ENCODE measurements at places on chromosomes 2 and 18. TPM values are rescaled to one million over a fixed set of nuclear protein-coding genes. Genes with fewer than 3 reads are reported as not detected.
A peak's percentile ranks its signal among the peaks of the same experiment; 100 is the strongest.

DNA sequence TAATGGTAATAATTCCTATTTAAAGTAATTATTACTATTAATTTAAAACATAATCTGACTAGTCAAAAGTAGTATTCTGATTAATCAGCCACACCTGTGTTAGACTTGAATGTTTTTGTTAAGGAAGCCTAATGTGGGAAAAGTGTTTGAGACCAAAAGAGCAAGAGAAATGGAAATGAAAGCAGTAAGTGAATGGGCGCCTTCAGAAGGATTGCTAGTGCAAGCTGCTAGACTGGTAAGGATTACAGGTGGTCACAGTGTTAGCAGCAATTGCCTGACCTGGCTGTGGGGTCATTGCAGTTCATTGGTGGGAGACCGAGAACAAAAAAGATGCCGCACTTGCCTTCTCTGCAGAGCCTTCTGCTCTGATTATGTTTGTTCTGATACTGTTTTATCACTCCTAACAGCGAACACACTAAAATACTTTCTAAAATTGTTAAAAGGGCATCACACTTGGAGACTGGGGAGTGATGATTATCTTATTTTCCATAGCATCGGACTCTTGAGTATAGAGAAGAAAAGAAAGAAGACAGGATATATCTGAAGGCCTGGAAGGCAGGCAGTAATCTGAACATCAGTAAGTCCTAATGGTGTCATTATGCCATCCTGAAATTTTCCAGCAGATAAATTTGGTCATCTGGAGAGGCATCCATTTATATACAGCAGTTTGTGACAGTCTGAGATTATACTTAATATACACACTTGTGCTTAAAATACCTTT lies 5.8 kb downstream of the SOCS6 start:
- H3K27ac ChIP-seq = no peak overlapping the region
- H3K4me1 ChIP-seq = peaks cover 46% of the 10 kb centered on the region
- no peaks in the 10 kb centered on the region for H3K27me3 ChIP-seq
- DNase-seq = no peak

DNER gene
- not detected for polyA plus RNA-seq

GRCh38 chr18:69982417-69982816 lies 34.7 kb upstream of the CD226 start:
- no peak overlapping the region for H3K4me3 ChIP-seq
- peaks cover 4% of the 10 kb centered on the region for H3K4me1 ChIP-seq
- DNase-seq = no peak
- no peaks in the 10 kb centered on the region for H3K27me3 ChIP-seq

GRCh38 chr2:141856215-141856919 lies 274.4 kb downstream of the LRP1B start:
- H3K27me3 ChIP-seq = no peaks in the 10 kb centered on the region
- no peak overlapping the region for H3K27ac ChIP-seq
- no peak overlapping the region for H3K4me3 ChIP-seq
- no peak for DNase-seq

FAHD2A gene
- 17.5 TPM for polyA plus RNA-seq

FASTKD1 gene
- 28.7 TPM for polyA plus RNA-seq

CCDC102B gene
- polyA plus RNA-seq = 3.6 TPM

- H3K27me3 ChIP-seq = no peaks in the 10 kb centered on the region
- H3K36me3 ChIP-seq = peaks cover 70% of the 10 kb centered on the region
- DNase-seq = peak; percentile 72
- H3K4me3 ChIP-seq = no peak overlapping the region
These were observed 24.2 kb downstream of the ZAP70 start for GRCh38 chr2:97737421-97738178.

- no peak overlapping the region for H3K4me3 ChIP-seq
- H3K36me3 ChIP-seq = no peaks in the 10 kb centered on the region
- no peak for DNase-seq
These were observed 18.8 kb upstream of the DTNB start for GRCh38 chr2:25692143-25692542.

- DNase-seq = no peak
- no peak overlapping the region for H3K27ac ChIP-seq
- H3K4me1 ChIP-seq = no peaks in the 10 kb centered on the region
- H3K27me3 ChIP-seq = no peaks in the 10 kb centered on the region
These were observed 99.2 kb upstream of the KYNU start for GRCh38 chr2:142778289-142778688.

- H3K4me1 ChIP-seq = peaks cover 32% of the 10 kb centered on the region
- no peaks in the 10 kb centered on the region for H3K36me3 ChIP-seq
- DNase-seq = peak; percentile 70
- peak overlapping the region; percentile 94 for H3K4me3 ChIP-seq
- no peaks in the 10 kb centered on the region for H3K27me3 ChIP-seq
These were observed 1.8 kb downstream of the ACVR1 start for GRCh38 chr2:157874348-157874747.

DNA sequence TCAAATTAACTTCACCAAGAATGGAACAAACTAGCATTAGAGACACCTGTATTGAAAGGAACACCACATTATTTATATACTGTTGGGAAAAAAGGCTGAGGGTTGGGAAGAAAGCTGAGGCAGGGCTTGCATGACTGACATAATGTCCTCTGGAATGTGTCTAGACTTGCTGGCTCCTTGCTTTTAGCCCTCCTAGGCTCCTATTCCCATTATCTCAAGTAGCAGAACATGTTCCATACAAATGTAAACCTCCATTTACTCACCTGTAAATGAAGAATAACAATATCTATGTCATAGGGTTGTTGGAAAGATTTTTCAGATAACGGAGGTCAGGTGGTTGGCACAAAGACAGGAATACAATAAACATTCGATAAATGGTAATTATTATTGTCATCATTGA lies 976 bp upstream of the ACADL start:
- no peak for DNase-seq
- H3K27me3 ChIP-seq = peaks cover 9% of the 10 kb centered on the region
- no peak overlapping the region for H3K27ac ChIP-seq

DNA sequence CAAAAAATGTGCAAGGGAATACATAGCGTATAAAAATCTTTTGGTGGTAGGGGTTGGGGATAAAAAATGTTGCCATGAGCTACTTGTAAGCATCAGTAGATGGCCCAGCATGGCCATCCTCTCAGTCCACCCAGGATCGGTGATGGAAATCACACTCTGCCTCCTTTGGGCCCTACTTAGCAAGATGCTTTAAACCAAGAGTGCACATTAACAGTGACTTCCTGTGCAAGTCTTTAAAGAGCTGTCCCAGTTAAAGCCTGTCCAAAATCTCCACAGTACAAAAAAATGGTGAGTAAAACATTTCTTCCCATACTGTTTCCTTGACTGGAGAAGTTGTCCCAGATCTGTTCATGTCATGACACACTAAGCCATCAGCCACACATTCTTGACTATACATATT lies 18.0 kb downstream of the ANKRD44 start:
- peaks cover 100% of the 10 kb centered on the region for H3K4me1 ChIP-seq
- no peaks in the 10 kb centered on the region for H3K27me3 ChIP-seq
- peak overlapping the region; percentile 83 for H3K27ac ChIP-seq
- no peak overlapping the region for H3K4me3 ChIP-seq
- DNase-seq = no peak

- no peaks in the 10 kb centered on the region for H3K27me3 ChIP-seq
- no peak overlapping the region for H3K27ac ChIP-seq
- H3K4me1 ChIP-seq = no peaks in the 10 kb centered on the region
These were observed 104.4 kb upstream of the SLC8A1 start for GRCh38 chr2:40556293-40556692.

GRCh38 chr18:33576999-33577646 lies 896 bp upstream of the ASXL3 start:
- H3K4me1 ChIP-seq = peaks cover 9% of the 10 kb centered on the region
- H3K36me3 ChIP-seq = no peaks in the 10 kb centered on the region
- H3K27me3 ChIP-seq = peaks cover 63% of the 10 kb centered on the region
- peak overlapping the region; percentile 80 for H3K27ac ChIP-seq
- H3K4me3 ChIP-seq = no peak overlapping the region

CKAP2L gene
- polyA plus RNA-seq = 0.83 TPM

GRCh38 chr18:31450409-31450808 lies 2.9 kb downstream of the DSG3 start:
- no peak for DNase-seq
- no peaks in the 10 kb centered on the region for H3K36me3 ChIP-seq
- no peaks in the 10 kb centered on the region for H3K27me3 ChIP-seq
- no peak overlapping the region for H3K4me3 ChIP-seq
- H3K27ac ChIP-seq = no peak overlapping the region
- no peaks in the 10 kb centered on the region for H3K4me1 ChIP-seq

GRCh38 chr2:48114256-48114655 lies 208.0 kb upstream of the FBXO11 start:
- H3K4me1 ChIP-seq = peaks cover 43% of the 10 kb centered on the region
- H3K36me3 ChIP-seq = no peaks in the 10 kb centered on the region
- no peaks in the 10 kb centered on the region for H3K27me3 ChIP-seq
- no peak overlapping the region for H3K4me3 ChIP-seq
- H3K27ac ChIP-seq = peak overlapping the region; percentile 93

ARID5A gene
- 37.2 TPM for polyA plus RNA-seq

- DNase-seq = no peak
- no peak overlapping the region for H3K27ac ChIP-seq
- no peaks in the 10 kb centered on the region for H3K27me3 ChIP-seq
- peaks cover 33% of the 10 kb centered on the region for H3K4me1 ChIP-seq
- no peak overlapping the region for H3K4me3 ChIP-seq
These were observed 27.6 kb upstream of the RMDN2 start for GRCh38 chr2:37897511-37897910.

DNA sequence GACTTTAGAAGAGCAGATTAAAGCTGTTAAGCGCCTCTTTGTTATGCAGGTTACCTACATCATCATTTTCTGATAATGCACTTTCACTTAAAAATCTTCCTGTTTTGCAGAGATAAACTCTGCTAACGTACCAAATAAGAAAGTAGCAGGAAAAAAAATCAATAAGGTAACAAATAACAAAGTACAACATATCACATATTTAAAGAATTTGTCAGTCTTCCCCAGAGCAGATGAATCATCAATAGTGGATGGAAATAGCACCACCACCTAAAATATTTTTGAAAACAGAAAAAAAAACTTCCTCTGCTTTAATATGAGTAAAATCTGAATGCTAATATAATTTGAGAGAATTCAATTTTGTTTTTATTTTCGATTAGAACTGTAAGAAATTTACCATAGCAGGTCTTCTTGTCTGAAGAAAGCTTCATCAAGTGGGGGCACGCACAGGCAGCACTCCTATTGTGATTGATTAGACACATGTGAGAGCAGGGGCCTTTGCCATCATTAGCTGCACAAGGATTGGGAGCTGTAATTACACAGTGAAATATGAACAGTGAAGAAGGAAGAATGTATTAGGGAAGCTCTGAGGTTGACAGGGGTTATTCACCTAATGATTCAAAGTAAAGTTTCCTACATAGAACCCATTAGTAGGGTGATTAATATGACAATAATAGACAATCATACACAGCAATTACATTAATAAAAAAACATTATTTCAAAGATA lies 1279.4 kb downstream of the LRP1B start:
- no peaks in the 10 kb centered on the region for H3K27me3 ChIP-seq
- H3K4me1 ChIP-seq = no peaks in the 10 kb centered on the region
- H3K36me3 ChIP-seq = no peaks in the 10 kb centered on the region
- no peak overlapping the region for H3K27ac ChIP-seq

DSG4 gene
- polyA plus RNA-seq = not detected

All from spleen (tissue), 13 donors.